ENCODE measurements at places on chromosomes 13 and 19.

DNA sequence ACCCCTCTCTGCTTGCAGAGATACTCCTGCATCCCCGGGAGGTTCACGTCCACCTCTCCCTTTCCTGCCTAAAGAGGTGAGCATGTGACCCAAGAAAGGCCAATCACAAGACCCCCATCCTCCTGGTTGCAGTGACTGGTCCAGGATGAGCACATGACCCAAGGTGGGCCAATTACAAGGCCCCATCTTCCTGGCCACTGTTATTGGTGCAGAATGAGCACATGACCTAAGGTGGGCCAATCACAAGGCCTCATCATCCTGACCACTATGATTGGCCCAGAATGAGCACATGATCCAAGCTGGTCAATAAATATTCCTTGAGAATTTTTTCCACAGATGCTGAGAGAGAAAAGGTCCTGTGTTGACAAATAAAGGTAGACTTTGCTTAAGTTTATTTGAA, 350.7 kb downstream of the EFNB2 start:
- no peak for DNase-seq

DNA sequence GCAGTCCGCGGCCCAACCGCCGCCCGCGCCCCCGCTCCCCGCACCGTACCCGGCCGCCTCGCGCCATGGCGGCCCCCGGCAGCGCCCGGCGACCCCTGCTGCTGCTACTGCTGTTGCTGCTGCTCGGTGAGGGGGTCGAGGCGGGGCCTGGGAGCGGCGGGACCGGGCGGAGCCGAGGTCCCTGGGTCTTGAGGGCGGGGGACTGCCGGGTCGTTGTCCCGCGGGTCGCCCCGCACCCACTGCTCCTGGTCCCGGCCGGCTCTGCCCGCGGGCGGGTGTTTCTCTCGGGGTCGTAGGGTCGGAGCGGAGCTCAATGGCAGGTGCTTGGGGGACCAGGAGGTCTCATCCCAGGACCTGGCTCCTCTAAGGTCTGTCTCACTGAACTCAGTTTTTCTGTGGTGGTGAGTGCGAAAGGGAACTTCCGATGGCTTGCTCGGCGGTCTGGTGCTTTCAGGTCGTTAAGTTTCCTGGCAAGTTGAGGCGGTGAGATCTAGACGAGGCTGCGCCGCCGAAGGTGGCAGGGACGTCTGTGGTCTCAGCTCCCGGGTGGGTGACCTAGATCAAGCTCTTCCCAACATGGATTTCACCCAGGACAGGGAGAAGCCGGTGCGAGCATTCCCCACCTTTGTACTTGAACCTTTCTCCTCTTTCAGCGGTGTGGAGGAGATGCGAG, 467 bp downstream of the LAMP1 start:
- DNase-seq = peak; percentile 31

DNA sequence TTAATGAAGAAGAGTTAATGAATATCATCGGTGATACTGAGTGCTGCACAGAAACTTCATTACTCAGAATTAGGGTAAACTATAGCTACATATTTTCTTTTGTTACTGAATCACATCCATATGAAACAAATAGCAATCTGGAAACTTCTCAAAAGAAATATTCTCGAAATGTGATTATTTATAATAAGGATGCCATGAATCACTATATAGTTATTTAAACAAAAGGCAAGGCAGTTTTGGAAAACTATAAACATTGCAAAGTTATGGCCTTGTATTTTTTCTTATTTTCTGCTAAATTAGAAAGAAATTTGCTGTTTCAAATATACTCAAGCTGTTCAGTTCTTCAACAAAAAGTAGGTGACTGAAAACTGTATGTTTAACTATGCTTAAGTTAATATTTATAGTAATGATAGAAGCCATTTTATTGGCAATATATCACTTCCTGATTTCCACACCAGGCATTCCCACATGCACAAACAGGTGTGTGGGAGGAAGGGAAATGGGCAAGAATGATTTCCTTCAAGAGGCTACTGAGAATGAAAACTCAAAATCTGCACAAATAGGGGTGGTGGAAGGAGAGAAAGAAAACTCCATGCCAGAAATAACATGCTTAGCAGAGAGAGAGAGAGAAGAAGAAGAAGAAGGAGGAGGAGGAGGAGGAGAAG, 74.5 kb upstream of the FRY start:
- no peak for DNase-seq

- DNase-seq = no peak
Measured at GRCh38 chr13:33560726-33561125, 257.2 kb upstream of the RFC3 start.

- DNase-seq = no peak
Measured at GRCh38 chr13:20624213-20624612, 57.3 kb downstream of the IFT88 start.

GRCh38 chr13:99174533-99175100, 26.0 kb upstream of the UBAC2 start:
- DNase-seq = no peak

DNA sequence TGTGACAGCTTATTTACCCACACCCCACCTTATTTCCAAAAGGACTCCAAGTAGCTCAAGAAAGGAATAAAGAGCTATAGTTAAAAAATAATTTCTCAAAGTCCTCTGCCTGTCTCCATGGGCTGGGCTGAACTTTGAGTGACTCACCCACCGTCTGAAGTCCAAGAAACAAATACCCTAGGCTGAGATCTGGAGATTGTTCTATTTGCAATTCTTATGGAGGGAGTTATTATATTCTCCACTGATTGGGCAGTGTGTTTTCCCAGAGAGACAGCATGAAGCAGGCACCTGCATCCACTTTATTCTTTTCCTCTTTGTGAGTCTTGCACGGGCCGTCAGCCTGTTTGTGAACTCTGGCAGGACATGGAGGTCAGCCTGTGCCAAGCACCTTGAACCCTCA, 63.2 kb downstream of the SHISA2 start:
- no peak for DNase-seq

- no peak for DNase-seq
Measured at GRCh38 chr19:10998045-10998533, 37.3 kb downstream of the SMARCA4 start.

DNA sequence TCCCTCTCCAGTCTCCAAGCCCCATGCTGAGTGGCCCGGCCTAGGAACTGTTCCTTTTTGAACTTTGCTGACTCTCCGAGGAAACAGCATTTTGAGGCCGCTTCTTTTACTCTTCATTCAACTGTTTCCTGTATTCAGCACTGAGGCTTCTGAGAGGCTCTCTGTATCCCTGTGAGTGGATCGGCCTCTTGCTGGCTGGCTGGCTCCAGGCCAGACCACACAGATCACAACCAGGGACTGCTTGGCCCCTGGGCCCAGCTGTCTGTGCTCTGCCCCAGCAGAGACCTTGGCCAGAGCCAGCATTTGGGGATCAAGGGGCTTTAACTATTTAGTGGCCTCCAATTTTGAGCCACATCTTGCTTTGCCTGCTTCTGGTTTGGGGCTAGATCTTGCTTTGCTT, 75.6 kb upstream of the KL start:
- no peak for DNase-seq

- no peak for DNase-seq
Measured at GRCh38 chr13:111209613-111210012, 94.5 kb downstream of the ARHGEF7 start.

GRCh38 chr19:16454351-16454918, 17.3 kb downstream of the EPS15L1 start:
- DNase-seq = no peak

Data from GM12864 (cell line).